Activated CD4-positive, CD25-positive, alpha-beta regulatory T cell (primary cell): ENCODE measurements at places on chromosomes 1 and 21.

GRCh38 chr1:152786077-152786476 is at the start of gene LCE1E:
Gene LCE1E (plus strand): TSS chr1:152786257. CDS start chr1:152787300, 1,043 bp downstream.
- DNase-seq = no peak

GRCh38 chr1:186479162-186479561 is 18.2 kb upstream of the PDC start:
- DNase-seq = no peak

- DNase-seq = no peak
Measured at GRCh38 chr1:94754095-94754494, 66.1 kb upstream of the SLC44A3 start.

GRCh38 chr1:167718914-167719691 is 2.7 kb upstream of the MPZL1 start:
- no peak for DNase-seq

- DNase-seq = no peak
Measured at GRCh38 chr1:115463347-115463746, 125.3 kb upstream of the NGF start.

- no peak for DNase-seq
Measured at GRCh38 chr1:72466376-72466775, 184.0 kb upstream of the NEGR1 start.

GRCh38 chr21:39720126-39720778 is 24.7 kb upstream of the IGSF5 start:
- no peak for DNase-seq

GRCh38 chr1:20028726-20029125 is 41.3 kb upstream of the PLA2G5 start:
- no peak for DNase-seq

GRCh38 chr1:27521336-27521831 is 31.4 kb upstream of the WASF2 start:
- no peak for DNase-seq

GRCh38 chr1:211734791-211735190 is 59.4 kb upstream of the NEK2 start:
- no peak for DNase-seq

DNA sequence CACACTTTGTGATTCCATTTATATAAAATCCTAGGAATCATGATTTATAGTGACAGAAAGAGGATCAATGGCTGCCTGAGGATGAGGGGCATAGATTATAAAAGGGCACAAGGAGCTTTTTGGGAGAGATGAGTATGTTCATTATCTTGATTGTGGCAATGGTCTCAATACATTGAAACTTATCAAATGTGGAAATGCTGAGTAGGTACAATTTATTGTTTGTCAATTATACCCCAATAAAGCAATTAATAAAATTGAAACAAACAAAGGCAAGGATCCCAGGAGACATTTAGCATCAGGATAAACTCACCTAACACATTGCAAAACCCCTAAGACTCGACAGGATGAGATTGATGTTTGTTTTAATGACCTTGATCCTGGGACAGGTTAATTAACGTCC is 153.1 kb upstream of the KLHDC7A start:
- no peak for DNase-seq

DNA sequence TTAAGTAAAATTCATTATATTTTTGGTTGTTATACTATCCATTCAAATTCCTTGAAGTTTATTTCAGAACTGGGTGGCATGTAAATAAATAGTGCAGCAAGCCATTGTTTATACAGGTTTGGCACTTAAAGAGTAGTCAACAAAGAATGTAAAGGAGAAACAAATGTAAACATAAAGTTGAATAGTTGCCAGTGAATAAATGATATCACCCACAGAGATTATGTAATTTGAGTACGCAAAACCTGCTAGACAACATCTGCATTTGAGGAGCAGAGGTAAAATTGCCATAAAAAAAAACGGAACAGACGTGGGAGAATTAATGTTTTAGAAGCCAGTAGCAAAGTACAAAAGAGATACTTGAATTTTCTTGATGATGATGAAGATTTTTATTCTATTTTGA is 111.6 kb downstream of the ADGRL2 start:
- DNase-seq = no peak

GRCh38 chr1:66596191-66596590 is 62.2 kb downstream of the SGIP1 start:
- DNase-seq = no peak

GRCh38 chr1:93591676-93592550 is 89.7 kb downstream of the BCAR3 start:
- DNase-seq = no peak

DNA sequence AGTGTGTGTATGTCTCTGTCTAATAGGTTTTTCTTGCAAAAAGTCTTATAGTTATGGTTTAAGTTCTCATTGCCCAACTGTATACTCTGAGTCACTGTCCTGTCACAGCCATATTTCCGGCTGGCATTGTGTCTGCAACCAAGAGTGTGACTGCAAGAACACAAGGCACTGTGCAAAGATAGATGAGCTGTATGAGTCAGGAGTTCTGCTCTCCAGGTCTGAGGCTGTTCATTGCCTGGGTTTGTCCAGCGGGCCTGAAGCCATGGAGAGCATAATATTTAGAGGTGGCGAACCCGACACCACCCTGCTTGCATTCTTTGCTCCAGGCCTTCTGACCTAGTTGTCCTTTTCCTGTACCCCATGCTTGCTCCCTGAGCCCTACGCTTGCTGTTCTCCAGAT is 50.9 kb upstream of the CNIH3 start:
- no peak for DNase-seq

- no peak for DNase-seq
Measured at GRCh38 chr1:230271300-230272035, 154.7 kb downstream of the PGBD5 start.

DNA sequence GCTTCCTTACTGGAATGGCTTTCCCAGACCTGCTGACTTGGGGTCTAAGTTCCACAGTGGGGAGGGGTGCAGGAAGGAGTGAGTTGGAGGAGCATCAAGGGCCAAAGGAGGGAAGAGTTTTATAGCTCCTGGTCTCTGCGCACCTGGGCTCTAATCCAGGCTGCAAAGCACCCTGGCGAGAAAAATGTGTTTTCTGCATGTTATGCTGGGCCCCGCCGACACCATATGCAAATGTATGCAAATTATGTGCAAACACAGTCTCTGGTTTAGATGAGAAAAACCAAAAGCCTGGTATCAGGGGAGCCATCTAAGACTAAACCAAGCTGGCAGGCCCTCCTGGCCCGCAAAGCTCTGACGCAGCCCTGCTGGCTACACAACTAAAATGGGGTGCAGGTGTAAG is 95.0 kb downstream of the VWA5B1 start:
- no peak for DNase-seq

DNA sequence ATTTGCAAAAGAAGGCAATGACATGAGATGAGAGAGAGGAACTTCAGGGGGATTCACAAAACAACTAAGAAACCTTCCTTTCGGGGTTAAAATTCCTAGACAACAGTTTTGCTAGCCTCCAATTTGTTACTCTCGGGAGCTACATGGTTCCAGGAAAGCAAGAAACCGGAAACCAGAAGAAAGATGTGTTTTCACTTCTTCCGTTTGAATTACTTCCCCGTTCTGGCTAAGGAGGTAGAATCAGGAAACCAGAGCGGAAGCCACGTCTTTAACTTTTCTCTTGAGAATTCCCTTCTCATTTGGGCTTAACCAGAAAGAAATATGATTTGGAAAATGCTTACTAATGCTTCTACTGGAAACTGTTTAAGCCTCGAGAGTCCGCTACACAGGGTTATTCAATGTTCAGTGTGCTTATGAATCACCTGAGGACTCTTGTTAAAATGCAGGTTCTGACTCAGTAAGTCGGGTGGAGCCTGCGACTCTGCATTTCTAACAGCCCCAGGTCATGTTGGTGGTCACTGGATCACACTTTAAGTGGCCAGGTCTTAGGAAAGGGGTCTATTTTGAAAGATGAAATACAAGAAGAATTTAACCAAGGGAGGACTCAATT is 43.5 kb upstream of the MCOLN3 start:
- no peak for DNase-seq

GRCh38 chr1:160539990-160540858 is 17.2 kb upstream of the SLAMF6 start:
- peak; percentile 6 for DNase-seq

DNA sequence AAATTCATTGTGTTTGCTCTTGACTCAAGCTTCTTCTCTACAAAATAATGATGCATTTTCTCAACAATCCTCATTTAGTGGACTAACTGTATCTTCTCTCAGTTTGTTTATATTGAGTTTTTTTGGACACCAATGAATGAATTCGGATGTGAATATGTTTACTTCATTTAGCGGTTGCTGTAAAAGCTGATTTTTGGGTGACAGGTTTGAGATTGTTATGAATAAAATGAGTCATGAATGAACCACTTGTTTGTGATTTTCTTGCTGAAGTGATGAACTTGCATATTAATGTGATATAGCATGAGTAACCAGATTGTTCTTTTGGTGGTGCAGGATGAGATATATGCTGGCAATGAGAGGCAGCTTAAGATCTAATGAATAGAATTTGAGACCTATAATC is 3.1 kb downstream of the DNM3 start:
- DNase-seq = no peak

DNA sequence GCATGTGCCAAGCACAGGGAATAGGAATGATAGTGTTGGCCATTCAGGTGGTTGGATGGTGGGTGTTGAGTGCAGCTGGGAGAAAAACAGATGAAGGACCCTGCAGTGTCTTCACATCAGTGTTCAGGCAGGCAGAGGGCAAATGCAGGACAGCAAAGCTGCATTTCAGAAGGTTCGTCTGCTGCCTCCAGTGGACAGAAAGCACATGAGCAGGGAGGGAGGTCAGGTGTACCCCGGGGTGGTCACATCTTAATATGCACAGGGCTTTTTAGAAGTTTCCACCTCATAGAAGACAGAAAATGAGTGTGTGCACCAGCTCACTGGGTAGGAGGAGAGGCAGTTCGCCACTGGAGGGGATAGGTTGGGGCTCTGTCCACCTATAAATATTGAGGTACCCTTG is 184.9 kb downstream of the SLC35F3 start:
- no peak for DNase-seq

DNA sequence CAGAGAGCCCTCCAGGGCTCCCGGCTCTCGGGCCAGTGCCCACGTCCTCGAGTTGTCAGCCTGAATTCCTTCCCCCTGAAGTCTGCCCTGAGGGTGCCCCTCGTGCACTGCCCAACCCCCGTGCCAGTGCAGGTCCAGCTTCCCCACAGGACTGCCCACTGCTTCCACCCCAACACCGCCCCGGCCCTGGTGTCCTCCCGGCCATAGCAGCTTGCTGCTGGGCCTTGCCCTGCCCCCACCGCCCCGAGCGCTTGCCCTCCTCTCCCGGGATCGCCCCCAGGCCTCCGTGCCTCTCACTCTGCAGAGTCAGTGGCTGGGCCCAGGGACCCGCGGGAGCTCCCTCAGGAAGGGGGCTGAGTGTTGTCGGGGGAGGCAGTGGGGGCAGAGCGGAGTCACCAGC is 24.1 kb upstream of the ARHGEF16 start:
- DNase-seq = no peak

GRCh38 chr21:41815652-41816582 is 49.1 kb upstream of the RIPK4 start:
- DNase-seq = no peak

DNA sequence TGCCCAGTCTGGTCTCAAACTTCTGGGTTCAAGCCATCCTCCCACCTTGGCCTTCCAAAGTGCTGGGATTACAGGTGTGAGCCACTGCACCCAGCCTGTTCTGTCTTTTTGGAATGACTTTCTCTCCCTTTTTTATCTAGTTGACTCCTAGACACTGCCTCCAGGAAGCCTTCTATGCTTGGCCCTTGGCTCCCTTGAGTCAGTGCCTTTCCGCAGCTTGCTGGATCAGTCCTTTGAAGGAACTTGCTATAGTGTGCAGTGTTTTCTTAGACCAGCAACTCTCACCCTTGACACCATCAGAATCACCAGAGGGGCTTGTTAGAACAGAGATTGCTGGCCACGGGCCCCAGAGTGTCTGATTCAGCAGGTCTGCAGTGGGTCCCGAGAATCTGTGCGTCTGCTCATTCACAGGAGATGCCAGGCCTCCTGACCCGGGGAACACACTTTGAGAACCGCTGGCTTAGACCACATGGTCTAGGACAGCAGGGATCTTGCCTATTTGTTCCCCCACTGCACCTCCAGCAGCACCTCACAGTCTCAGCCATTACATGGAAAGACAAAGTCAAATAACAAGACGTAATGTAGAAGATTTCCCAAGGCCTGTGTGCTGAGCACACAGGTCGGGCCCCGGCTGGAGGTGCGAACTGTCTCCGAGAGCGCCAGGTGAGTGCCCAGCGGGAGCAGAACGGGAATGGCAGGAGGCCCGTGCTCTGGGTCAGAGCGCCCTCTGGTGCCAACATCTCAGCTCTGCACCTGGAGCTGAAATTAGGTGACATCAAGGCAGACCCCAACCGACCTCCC is 27.4 kb upstream of the CTPS1 start:
- DNase-seq = peak; percentile 33

DNA sequence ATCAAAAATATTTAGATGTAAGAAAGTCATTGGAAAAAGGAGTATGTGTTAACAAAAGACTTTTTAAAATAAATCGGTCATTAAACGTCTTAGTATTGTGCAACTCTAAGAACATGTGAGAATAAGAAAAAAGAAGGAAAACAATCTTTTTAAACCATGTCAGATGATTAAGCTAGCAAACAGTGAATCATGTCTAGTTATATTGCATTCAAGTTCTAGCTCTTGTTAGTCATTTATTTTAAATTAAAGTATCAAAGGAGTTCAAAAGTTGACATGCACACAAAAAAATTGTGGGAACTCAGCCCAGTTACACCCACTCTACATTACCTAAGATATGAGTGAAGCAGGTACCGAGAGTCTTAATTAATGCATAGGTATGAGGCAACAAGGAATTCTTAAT is 9.8 kb downstream of the FRRS1 start:
- DNase-seq = no peak

- no peak for DNase-seq
Measured at GRCh38 chr1:232413674-232414073, 216.3 kb downstream of the SIPA1L2 start.

GRCh38 chr1:168261390-168261789 is 19.3 kb upstream of the TBX19 start:
- DNase-seq = no peak

GRCh38 chr1:231242516-231243198 is 1.6 kb downstream of the GNPAT start:
- DNase-seq = no peak

DNA sequence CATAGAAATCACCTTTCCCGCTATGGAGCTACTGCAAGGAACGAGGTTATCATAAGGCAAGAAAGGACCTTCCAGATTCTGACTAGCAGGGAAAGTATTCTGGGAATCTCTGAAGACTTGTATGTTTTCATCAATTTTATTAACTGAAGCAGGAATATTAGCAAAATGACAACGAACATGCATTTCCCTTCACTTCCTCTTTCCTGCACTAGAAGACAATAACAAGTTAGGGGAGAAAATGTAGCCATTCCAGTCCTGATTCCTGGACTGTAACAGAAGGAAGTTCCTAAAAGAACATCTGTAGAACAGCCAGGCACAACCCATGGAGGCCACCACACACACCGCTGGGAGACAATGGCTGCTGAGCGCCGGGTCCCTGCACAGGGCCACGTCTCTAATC is 106.8 kb downstream of the RAVER2 start:
- DNase-seq = no peak

GRCh38 chr1:97824624-97825023 is 96.2 kb downstream of the DPYD start:
- no peak for DNase-seq
